Activated CD4-positive, alpha-beta T cell treated with anti-CD3 and anti-CD28 coated beads for 36 hours (primary cell): ENCODE measurements at places on chromosomes 7 and 10. TPM values are rescaled to one million over a fixed set of nuclear protein-coding genes. Genes with fewer than 3 reads are reported as not detected.

The FEZF1 gene
- not detected for total RNA-seq

The GRM8 gene
- not detected for total RNA-seq

The FAM24B gene
- 7.0 TPM for total RNA-seq

The PLEKHA8 gene
- 11.1 TPM for total RNA-seq

The PRR15 gene
- not detected for total RNA-seq

The NRAP gene
- not detected for total RNA-seq

The DLX5 gene
- total RNA-seq: not detected

DNA sequence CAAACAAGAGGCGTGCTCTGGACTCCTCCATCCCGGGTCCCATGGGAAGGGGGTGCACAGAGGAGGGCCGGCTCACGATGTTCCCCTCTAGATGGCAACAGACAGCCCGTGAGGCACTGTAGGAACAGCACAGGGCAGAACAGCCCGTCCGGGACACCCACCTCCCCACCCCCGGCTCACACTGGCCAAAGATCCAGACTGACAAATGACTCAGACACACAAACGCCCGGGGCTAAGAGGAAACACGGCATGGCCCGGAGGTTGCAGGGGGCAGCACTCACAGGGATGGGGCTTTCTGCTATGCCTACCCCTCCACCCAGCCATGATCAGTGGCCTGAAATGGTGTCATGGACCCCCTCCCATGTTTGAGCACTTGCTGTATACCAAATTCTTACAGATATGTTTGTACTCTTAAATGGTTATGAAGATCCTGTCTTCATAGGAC lies 4.9 kb upstream of the ELN start:
- H3K27me3 ChIP-seq: peaks cover 25% of the 10 kb centered on the region
- no peak overlapping the region for H3K4me3 ChIP-seq
- no peaks in the 10 kb centered on the region for H3K36me3 ChIP-seq
- H3K4me1 ChIP-seq: peaks cover 2% of the 10 kb centered on the region
- H3K27ac ChIP-seq: no peak overlapping the region

GRCh38 chr7:155455132-155455693 lies 2.7 kb upstream of the EN2 start:
- no peak for DNase-seq
- H3K27ac ChIP-seq: no peak overlapping the region
- H3K4me3 ChIP-seq: no peak overlapping the region
- no peaks in the 10 kb centered on the region for H3K36me3 ChIP-seq

GRCh38 chr10:77104459-77104980 lies 533.1 kb downstream of the KCNMA1 start:
- DNase-seq: no peak
- H3K27ac ChIP-seq: no peak overlapping the region
- peaks cover 4% of the 10 kb centered on the region for H3K27me3 ChIP-seq
- H3K4me3 ChIP-seq: no peak overlapping the region

GRCh38 chr7:16564909-16565426 lies 38.3 kb downstream of the LRRC72 start:
- no peaks in the 10 kb centered on the region for H3K36me3 ChIP-seq
- no peak overlapping the region for H3K4me3 ChIP-seq
- peaks cover 3% of the 10 kb centered on the region for H3K27me3 ChIP-seq
- DNase-seq: peak; percentile 47
- H3K4me1 ChIP-seq: peaks cover 24% of the 10 kb centered on the region

GRCh38 chr7:27168265-27168947 lies 3.1 kb upstream of the HOXA9 start:
- H3K27ac ChIP-seq: no peak overlapping the region
- H3K4me1 ChIP-seq: peaks cover 32% of the 10 kb centered on the region
- DNase-seq: peak; percentile 71
- no peak overlapping the region for H3K4me3 ChIP-seq

- peak overlapping the region; percentile 98 for H3K27ac ChIP-seq
- DNase-seq: no peak
- H3K27me3 ChIP-seq: no peaks in the 10 kb centered on the region
- no peak overlapping the region for H3K4me3 ChIP-seq
These were observed 10.2 kb downstream of the ZDHHC16 start for GRCh38 chr10:97456034-97456685.

GRCh38 chr10:122468926-122469781 lies 7.8 kb downstream of the HTRA1 start:
- DNase-seq: no peak
- peaks cover 36% of the 10 kb centered on the region for H3K27me3 ChIP-seq
- peaks cover 3% of the 10 kb centered on the region for H3K4me1 ChIP-seq
- H3K4me3 ChIP-seq: no peak overlapping the region

DNA sequence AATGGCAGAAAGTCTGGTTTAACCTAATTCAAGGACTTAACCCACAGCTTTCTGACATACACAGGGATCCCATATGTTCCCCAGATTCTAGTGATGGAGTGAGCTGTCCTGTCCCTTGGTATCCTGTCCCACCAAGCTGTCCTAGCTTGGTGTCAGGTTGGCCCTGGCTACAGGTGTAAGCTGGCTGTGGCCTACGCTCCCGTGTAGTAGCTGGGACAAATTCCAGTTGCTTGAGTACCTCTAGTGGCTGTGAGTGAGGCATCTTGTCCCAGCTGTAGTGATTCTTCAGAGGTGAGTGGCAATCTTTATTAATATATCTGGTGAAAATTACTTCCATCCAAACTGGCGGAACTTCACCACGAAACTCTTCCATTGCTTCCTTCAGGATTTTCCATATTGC lies 105.2 kb upstream of the FAM171A1 start:
- H3K4me1 ChIP-seq: no peaks in the 10 kb centered on the region
- peaks cover 30% of the 10 kb centered on the region for H3K27me3 ChIP-seq
- no peaks in the 10 kb centered on the region for H3K36me3 ChIP-seq
- H3K27ac ChIP-seq: no peak overlapping the region
- no peak for DNase-seq
- no peak overlapping the region for H3K4me3 ChIP-seq

DNA sequence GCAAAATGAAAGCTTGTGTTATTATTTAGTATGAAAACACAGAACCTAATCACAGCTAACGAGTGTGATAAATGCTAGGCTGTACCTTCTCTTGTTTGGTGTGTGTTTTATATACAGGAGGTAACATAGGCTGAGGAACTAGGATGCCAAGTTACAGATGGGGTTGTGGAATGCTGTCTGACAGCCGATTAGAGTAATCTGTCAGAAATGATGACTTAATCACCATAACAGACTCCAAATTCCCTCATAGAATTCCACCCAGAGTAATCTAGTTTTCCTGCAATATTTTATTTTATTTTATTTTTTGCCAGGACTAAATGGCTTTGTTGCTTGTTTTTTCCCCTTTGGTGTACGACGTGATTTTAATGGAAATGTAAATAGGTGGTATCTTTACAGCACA lies 221.2 kb downstream of the CELF2 start:
- peaks cover 46% of the 10 kb centered on the region for H3K4me1 ChIP-seq
- H3K36me3 ChIP-seq: peaks cover 51% of the 10 kb centered on the region
- peak overlapping the region; percentile 72 for H3K27ac ChIP-seq
- no peaks in the 10 kb centered on the region for H3K27me3 ChIP-seq
- H3K4me3 ChIP-seq: no peak overlapping the region

GRCh38 chr7:16991551-16991950 lies 109.8 kb upstream of the AGR3 start:
- no peak for DNase-seq
- no peaks in the 10 kb centered on the region for H3K36me3 ChIP-seq
- H3K4me3 ChIP-seq: no peak overlapping the region
- no peaks in the 10 kb centered on the region for H3K4me1 ChIP-seq
- H3K27ac ChIP-seq: no peak overlapping the region
- H3K27me3 ChIP-seq: peaks cover 3% of the 10 kb centered on the region

- no peak overlapping the region for H3K4me3 ChIP-seq
- H3K36me3 ChIP-seq: no peaks in the 10 kb centered on the region
- no peaks in the 10 kb centered on the region for H3K4me1 ChIP-seq
- H3K27ac ChIP-seq: no peak overlapping the region
- no peak for DNase-seq
These were observed 226.4 kb downstream of the MAD1L1 start for GRCh38 chr7:2006231-2006771.

- DNase-seq: no peak
- no peaks in the 10 kb centered on the region for H3K36me3 ChIP-seq
- H3K27ac ChIP-seq: no peak overlapping the region
These were observed 8.2 kb upstream of the SORBS1 start for GRCh38 chr10:95569368-95569767.

- no peak overlapping the region for H3K4me3 ChIP-seq
- DNase-seq: no peak
- H3K4me1 ChIP-seq: peaks cover 3% of the 10 kb centered on the region
These were observed 34.5 kb downstream of the PAXIP1 start for GRCh38 chr7:154968336-154969001.

DNA sequence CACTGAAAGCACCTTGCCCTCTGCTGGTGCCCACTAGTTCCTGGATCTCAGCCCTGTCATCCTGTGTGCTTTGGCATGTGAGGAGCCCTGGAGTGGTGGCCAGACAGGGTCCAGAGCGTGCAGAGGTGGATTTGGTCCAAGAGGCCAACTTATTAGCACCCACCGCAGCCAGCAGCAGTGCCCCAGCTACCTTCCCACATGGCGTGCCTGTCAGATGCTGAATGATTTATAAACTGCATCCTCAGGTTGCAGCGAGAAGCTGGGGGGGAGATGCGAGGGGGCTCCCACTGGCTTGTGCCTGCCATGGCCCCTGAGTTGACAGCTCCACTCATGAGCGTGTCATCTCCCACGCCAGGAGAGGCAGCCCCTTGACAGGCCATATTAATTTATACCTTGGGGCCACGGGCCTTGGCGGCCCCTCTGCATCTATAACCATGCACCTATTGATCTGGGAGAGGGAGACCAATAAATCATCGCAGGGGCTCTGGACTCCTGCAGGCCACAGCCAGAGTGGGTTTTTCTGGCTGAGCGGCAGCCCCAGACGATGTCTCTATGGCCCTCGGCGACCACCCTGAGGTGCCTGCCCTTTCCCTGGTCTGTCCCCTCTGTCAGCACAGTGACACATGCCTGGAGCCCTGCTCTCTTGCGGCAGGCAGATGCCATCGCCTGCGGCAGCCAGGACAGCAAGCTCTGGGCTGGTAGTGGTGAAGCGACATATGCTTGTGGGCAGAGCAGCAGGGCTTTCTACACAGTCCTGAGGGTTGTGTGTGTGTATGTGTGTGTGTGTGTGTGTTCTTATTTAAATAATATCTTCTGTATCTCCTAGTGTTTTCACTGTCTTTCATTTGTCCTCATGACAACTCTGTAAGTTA lies 120.8 kb downstream of the CDH23 start:
- H3K36me3 ChIP-seq: no peaks in the 10 kb centered on the region
- no peaks in the 10 kb centered on the region for H3K4me1 ChIP-seq
- H3K27ac ChIP-seq: no peak overlapping the region
- no peak overlapping the region for H3K4me3 ChIP-seq
- DNase-seq: no peak

GRCh38 chr7:69213878-69214277 lies 384.4 kb upstream of the AUTS2 start:
- H3K27ac ChIP-seq: no peak overlapping the region
- H3K4me1 ChIP-seq: no peaks in the 10 kb centered on the region
- no peaks in the 10 kb centered on the region for H3K36me3 ChIP-seq
- peaks cover 2% of the 10 kb centered on the region for H3K27me3 ChIP-seq

- no peaks in the 10 kb centered on the region for H3K27me3 ChIP-seq
- no peaks in the 10 kb centered on the region for H3K4me1 ChIP-seq
- no peak overlapping the region for H3K4me3 ChIP-seq
- H3K27ac ChIP-seq: no peak overlapping the region
- no peaks in the 10 kb centered on the region for H3K36me3 ChIP-seq
These were observed 1249.1 kb downstream of the TYW1 start for GRCh38 chr7:68245688-68246087.

DNA sequence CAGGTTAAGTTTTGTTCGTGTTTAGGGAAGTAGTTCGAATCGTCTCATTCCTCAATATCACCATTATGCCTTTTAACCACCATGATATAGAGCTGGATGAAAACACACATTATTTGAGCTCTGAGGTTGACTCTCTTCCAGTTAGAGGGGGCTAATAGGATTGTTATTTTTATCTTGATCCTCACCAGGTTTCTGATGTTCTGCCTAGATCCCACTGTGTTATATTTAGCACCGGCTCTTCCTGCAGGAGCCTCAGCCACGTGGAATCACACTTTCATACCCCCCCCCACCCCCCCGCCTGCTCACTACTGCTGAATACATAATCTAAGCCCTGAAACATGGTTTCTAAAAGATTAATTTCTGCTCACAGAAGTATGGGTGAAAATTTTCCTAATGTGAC lies 88.3 kb downstream of the NRCAM start:
- no peak overlapping the region for H3K4me3 ChIP-seq
- DNase-seq: no peak
- H3K27me3 ChIP-seq: no peaks in the 10 kb centered on the region
- no peak overlapping the region for H3K27ac ChIP-seq
- H3K4me1 ChIP-seq: no peaks in the 10 kb centered on the region

- H3K4me1 ChIP-seq: peaks cover 60% of the 10 kb centered on the region
- H3K36me3 ChIP-seq: no peaks in the 10 kb centered on the region
- peaks cover 2% of the 10 kb centered on the region for H3K27me3 ChIP-seq
- no peak overlapping the region for H3K27ac ChIP-seq
These were observed 27.6 kb upstream of the SRGN start for GRCh38 chr10:69060127-69060798.

- peaks cover 4% of the 10 kb centered on the region for H3K4me1 ChIP-seq
- H3K4me3 ChIP-seq: no peak overlapping the region
- H3K27ac ChIP-seq: peak overlapping the region; percentile 52
- H3K27me3 ChIP-seq: no peaks in the 10 kb centered on the region
- DNase-seq: no peak
These were observed 77.8 kb upstream of the PDCD4 start for GRCh38 chr10:110793886-110794285.

- no peaks in the 10 kb centered on the region for H3K27me3 ChIP-seq
- no peak overlapping the region for H3K4me3 ChIP-seq
- no peaks in the 10 kb centered on the region for H3K4me1 ChIP-seq
- no peak overlapping the region for H3K27ac ChIP-seq
- no peaks in the 10 kb centered on the region for H3K36me3 ChIP-seq
These were observed 9.7 kb upstream of the CHST12 start for GRCh38 chr7:2393706-2394105.

DNA sequence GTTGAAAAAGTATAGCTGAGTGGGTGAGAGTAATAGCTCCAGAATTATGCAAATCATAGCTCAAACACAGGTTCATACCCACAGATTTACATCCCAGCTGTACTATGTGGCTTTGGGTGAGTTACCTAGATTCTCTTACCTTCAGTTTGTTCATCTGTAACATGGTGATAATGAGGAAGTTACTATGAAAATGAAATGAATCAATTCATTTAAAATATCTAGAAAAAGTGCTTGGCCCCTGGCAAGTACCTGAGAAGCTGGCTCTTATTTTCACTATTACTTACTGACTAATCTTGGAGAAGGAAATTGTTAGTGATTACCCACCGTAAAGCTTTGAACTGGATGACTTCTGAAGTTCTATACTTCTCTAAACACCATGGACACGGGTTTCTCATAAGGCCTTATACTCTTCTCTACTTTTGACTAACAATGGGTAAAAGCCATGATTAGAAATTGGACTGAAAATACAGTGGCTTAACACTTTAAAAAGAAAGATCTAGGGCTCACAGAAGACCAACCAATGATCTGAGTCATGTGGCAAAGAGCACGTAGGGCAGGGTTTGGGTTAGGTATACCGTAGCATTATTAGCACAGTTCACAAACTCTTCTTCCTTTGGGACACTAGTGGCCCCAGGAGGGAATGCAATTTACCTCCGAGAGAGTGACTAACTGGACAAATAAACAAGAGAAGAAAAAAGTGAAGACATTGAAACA lies 149.2 kb downstream of the PLPP4 start:
- H3K27ac ChIP-seq: no peak overlapping the region
- H3K4me1 ChIP-seq: peaks cover 2% of the 10 kb centered on the region
- H3K27me3 ChIP-seq: no peaks in the 10 kb centered on the region

- H3K36me3 ChIP-seq: no peaks in the 10 kb centered on the region
- H3K4me3 ChIP-seq: no peak overlapping the region
- DNase-seq: no peak
- no peaks in the 10 kb centered on the region for H3K4me1 ChIP-seq
- peaks cover 1% of the 10 kb centered on the region for H3K27me3 ChIP-seq
These were observed 267.1 kb upstream of the FZD8 start for GRCh38 chr10:35909121-35909720.
